ENCODE measurements at places on chromosomes 4 and X. TPM values are rescaled to one million over a fixed set of nuclear protein-coding genes. Genes with fewer than 3 reads are reported as not detected.

DNA sequence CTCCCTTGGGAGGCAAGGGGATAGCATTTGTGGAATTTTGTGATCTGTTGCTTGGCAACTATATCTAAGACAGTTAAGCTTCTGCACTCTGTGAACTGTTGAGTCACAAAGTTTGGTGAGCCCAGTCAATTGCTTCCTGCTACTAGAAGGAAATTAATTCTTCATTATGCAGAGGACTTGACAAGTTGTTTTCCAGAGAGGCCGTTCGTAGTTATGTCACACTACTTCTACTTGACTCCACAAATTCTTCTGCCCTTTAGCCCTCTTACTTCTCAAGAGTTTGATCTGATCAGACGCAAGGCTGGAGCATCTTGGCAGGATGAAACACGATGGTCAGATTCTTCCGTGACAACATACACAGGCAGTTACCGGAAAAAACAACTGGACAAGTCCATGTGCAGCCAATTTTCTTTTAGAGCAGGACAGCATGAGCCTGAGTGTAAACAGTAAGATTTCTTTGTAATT lies at the start of gene C4orf51:
Gene C4orf51, plus strand, starts transcription at position 156 of the 465 bp plus-strand sequence. Its CDS starts 58 bp downstream, at position 214.
- DNase-seq, result no peak

DNA sequence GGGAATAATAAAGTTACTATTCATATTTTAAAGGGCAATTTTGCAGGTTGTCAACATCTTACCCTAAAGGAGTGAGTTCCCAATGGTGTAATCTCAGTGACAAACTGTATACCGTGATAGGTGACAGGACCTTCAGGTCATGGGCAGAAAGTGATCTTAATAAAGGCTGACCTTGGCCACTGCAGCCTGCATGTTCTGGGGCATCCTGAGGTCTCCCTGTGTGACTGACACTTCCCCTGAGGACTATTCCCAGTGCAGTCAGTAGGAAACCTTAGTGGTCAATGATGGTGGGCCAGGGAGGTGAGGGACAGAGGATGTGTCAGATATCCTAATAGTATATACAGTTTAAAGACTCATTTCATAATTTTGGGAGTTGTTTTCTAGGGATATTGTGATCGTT lies 137.2 kb downstream of the SHROOM3 start:
- DNase-seq, result no peak

GRCh38 chrX:23389196-23389792 lies 54.6 kb downstream of the PTCHD1 start:
- DNase-seq, result no peak

Gene RS1
- not detected for total RNA-seq

Gene SERTM2
- total RNA-seq, result not detected

GRCh38 chr4:8729408-8730149 lies 137.0 kb downstream of the CPZ start:
- DNase-seq, result no peak
